ENCODE measurements at places on chromosomes 3 and 15.
A peak's percentile ranks its signal among the peaks of the same experiment; 100 is the strongest.

DNA sequence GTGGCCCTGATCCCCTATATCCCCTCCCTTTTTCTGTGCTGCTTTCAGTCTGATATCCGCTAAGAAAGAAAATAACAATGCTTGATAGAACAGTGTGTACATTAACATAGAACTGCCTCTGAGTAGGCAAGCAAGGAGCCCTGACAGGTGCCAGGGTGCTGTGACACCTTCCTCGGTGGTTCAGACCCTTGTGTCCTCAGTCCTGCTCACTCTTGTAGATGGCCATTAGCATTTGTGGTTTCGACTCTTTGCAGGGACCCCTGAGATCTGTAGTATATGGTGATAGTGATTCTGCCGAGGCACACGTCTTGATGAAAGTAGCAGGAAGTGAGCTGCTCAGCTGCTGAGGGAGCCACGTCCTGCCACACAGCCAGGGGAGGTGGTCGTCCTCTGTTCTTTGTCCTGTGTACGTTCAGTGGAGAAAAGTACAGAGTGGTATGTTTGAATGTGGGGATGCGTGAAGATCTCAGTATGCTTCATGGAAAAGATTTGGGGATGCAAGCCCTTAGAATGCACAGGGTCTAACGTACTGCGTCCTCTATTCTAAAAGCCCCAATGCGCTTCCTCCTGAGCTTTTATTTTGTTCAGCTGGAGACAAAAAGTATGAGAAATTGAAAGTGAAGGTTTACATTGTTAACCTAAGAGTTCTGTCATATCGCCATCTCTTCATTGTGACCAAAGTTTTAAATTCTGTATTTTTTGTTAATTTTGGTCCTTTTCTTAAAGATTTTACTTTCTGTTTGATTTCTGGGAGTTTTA, 35.4 kb downstream of the PXYLP1 start:
- no peak for DNase-seq

- no peak for DNase-seq
These were observed 155.2 kb downstream of the FAM43A start for GRCh38 chr3:194840661-194841514.

GRCh38 chr3:24490151-24490550, 4.5 kb downstream of the THRB start:
- DNase-seq = no peak

DNA sequence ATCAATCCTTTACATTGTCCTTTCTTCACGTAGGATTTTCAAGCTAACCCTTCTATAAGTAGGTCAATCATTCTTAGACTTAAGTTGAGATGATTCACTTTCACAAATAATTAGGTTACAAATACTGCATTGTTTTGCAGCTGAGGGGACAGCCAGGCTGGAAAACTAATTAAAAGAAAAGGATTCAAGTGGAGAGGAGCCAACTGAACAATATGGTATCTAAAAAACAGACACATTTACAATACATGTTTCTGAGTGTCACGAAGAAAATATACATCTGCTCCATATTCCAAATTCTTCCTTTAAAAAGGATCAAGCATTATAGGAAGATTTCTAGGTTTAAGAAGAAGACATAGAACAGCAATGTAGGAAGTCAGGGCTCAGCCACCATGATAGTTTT, 70.2 kb downstream of the PEAK1 start:
- no peak for DNase-seq

DNA sequence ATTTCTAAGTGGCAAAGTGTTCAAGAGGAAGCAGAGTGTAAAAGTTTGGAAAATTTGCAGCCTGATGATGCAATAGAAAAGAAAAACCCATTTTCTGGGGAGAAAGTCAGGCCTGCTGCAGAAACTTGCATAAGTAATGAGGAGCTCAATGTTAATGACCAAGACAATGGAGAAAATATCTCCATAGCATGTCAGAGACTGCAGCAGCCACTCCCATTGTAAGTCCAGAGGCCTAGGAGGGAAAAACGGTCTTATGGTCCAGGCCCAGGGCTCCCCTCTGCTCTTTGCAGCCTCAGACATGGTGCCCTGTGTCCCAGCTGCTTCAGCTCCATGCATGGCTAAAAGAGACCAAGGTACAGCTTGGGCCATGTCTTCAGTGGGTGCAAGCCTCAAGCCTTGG, 96.6 kb upstream of the GMNC start:
- no peak for DNase-seq

DNA sequence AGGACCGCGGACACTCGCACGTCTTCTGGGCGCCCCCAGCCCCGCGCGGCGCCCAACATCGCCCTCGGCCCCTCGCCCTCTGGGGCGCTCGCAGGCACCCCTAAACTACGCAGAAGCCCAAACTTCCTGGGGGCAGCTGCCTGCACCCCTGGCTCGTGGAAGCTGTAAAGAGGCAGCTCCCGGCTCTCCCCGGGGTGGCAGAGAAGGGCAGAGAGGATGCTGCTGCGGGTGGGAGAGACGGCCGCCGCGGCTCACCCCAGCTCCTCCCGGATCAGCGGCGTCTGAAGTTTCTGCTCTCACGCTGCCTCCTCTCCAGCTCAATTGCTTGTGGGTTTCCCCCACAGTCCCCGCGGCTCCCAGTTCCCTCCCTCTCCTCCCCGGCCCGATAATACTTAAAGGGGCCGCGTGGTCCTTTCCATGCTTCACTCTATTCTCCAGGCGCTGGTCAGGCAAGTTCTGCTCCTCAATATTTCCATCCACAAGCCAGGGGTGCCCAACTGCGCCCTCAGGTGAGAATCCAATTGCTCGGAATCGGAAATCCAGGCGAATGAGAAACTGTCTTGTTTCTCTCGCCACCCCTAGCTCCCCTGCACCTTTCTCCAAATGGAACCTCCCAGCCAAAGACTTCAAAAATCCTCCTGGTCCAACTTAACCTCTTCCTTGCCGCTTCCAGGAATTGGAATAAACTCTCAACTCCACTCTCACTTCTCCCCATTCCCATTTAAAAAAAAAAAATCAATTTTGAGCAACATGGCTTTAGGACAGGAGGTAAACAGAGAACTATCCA, 748.5 kb downstream of the ROBO1 start:
- DNase-seq = peak; percentile 69

DNA sequence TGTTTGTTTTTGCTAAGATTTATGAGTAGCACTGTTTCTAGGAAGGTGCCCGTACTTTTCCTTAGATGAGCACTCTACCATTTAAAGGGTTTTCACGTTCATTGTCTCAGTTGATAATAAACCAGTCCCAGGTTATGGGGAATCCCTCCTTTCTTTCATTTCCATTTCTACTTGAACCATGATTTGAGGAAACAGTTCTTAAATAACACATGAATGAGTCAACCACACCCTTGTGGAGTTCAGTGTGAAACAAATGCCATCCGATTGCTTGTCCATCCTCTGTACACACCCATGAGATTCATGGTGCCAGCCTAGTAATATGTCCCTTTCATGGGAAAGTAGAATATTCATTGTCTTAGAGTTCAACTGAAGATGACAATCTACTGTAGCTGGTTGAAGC, 23.1 kb downstream of the CMTM8 start:
- no peak for DNase-seq

DNA sequence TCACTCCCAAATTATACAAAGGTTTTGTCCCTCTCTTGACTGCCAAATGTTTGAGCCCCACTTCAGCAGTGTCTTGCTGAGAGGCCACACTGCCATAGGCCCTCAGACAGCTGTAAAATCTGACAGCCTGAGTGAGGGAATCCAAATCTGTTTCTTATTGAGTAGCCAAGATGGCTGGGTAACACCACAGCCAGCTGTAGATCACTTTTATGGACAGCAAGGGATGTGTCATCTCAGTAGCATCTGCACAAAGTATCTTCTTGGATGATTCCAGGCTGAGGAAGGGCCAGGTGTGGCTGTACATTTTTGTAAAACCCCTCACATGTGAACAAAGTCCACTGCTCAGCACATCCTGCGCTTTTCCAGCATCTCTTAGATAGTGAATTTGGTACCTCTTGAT, 237.0 kb upstream of the LRTM1 start:
- DNase-seq = no peak

DNA sequence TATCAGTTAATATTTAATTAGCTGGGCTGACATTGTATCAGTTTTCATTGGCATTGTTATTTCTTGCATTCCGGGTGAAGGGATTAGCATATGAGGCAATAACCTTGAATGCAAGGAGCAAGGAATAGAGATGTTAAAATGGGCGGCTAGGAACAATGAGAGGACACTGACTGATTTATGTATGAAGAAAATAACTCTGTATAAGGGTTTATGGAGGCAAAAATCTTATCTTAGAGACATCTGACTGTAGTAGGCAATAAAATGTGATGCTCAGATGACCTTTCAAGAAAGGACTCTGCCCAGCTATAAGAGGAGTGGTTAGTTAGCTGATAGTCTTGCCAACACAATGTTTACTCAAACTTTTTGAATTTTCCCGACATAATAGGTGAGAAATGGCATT, 158.3 kb downstream of the EFHB start:
- DNase-seq = no peak

DNA sequence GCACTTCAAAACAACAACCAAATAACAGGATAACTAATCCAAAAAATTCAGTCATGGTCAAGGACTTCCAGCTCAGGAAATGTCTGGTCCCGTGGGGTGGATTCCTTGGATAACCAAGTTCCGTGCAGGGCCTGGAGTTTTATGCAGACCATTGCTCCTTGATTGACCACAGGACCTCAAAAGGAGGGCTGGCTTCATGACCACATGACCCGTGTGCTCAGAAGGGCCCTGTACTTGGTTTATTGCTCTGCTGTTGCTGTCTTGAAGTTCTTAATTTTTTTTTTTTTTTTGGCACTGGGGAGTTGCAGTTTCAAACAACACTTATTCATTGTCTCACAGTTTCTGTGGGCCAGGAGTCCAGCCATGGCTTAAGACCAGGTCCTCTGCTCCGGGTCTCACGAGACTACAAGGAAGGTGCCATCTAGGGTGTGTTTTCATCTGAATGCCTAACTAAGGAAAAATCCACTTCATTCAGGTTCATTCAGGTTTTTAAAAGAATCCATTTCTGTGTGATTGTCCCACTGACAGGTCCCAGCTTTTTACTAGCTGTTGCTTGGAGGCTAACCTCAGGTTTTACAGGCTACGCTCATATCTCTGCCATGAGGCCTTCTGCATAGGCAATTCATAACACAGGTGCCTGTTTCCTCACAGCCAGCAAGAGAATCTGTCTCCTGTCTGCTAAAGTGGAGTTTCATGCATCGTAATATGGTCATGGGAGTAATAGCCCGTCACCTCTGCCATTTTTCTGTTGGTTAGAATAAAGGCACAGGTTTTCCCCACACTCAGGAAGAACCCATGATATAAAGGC, 65.3 kb downstream of the FLNB start:
- DNase-seq = no peak

DNA sequence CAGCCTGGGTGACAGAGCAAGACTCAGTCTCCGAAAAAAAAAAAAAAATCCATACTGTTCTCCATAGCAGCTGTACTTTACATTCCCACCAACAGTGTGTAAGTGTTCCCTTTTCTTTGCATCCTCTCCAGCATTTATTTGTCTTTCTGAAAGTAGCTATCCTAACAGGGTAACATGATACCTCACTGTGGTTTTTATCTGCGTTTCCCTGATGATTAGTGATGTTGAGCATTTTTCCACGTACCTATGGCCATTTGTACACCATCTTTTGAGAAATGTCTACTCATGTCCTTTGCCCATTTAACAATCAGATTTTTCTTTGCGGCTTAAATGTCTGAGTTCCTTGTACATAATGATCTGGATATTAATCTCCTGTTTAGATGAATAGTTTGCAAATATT, 119.3 kb downstream of the RFX7 start:
- no peak for DNase-seq

DNA sequence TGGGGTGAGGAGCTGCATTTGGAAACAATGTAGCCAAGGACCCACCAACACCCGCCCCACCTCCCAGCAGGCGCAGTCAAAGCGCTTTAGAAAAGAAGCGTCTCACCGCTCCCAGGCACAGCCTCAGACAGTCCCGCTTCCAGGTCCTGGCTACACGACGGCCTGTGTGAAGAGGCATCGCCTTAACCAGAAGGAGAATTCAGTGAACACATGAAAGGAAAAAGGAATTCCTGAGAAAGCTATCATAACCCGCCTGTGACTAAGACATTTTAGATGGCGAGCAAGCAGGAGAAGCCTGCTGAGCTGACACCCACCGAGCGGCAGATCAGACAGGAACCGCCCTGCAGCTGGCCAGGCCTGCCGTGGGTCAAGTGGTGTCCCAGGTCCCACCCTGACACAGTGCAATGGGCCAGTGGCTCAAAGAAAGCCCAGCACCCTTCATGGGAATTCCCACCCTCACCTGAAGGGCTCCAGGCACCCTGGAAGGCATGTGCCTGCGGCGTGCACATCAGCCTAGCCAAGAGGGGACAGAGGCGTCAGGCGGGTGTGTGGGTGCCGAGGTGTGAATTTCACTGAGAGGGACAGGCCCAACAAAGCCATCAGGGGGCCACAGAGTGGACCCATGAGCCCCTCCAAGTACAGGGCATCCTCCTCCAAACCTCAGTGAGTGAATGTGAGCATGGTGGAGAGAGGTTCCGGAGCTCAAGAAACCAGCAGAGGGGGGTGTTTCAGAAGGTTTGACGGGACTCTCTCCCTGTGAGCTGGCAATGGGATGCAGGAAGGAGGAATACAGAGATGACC, 144.8 kb downstream of the NSMCE3 start:
- no peak for DNase-seq

GRCh38 chr3:116037954-116038911, 407.1 kb downstream of the LSAMP start:
- DNase-seq = no peak

GRCh38 chr3:49495023-49495422, 25.0 kb downstream of the DAG1 start:
- no peak for DNase-seq

GRCh38 chr3:143165211-143165610, 45.6 kb downstream of the CHST2 start:
- no peak for DNase-seq

GRCh38 chr15:44317423-44318058, 29.0 kb downstream of the GOLM2 start:
- DNase-seq = no peak

- no peak for DNase-seq
These were observed 578.6 kb downstream of the PYDC2 start for GRCh38 chr3:192039593-192039992.

DNA sequence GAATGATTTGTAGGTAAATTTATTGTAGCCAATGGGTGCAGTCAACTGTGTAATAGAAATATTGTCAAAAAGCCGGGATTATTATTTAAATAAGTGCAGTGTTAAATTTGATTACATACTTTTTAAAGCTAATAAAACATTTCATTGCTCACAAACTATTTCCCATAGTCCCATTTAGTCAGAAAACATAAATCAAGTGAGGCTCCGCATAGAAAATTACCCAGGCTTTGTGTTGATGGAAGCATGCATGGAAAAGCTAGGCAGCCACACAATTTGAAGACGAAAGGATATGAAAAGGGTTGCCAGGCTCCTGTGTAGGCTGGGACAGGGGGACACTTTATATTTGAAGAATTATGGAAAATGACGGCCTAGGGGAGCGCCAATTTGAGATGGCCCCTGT, 82.3 kb downstream of the LRTM1 start:
- DNase-seq = no peak

DNA sequence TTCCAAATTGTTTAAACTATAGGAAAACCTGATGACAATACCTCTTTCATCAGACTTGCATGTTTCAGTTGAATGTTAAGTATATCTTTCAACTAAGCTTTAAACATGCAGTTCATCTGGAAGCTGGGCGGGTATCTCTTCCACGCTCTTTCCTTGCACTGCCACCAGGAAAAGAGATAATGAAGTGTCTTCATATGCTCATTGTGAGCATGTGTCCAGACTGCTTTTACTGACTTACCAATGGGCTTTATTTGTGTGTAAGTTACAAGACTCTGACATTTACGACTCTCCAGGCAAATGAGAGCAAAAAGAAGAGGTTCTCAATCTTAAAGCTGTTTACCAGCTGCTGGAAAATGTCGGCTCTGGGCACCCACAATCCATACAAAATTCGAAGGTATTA, 52.8 kb downstream of the TMEM212 start:
- DNase-seq = no peak
